ENCODE measurements at places on chromosomes 1 and 21.

DNA sequence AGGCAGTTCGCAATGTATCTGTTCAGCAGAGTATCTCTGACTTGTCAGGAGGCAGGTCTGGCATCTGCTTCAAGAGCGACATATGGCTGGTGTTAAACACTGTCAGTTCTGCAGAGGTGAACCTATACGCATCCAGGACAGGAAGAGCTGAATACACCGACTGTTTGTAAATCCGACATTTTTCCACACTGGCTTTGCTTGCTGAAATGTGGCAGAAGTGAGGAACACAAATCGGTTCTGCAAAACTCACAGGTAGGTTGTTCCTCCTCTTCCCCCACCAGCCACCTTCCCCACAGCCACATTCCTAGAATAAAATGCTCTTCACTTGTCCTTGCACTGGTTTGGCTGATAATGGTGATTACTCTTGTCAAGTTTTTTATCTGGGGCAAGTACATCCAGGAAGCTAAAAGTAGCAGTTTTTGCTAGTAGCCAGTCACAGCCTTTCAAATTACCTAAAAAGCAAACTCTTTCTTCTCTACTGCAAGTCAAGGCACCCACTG, 289.2 kb downstream of the GRIK1 start:
- DNase-seq = no peak

- DNase-seq = no peak
These were observed 44.5 kb downstream of the PHTF1 start for GRCh38 chr1:113714606-113715269.

- no peak for DNase-seq
These were observed 6.3 kb upstream of the FOXD2 start for GRCh38 chr1:47431534-47431933.

GRCh38 chr1:17437580-17438317, 1.7 kb downstream of the RCC2 start:
- peak; percentile 74 for DNase-seq

DNA sequence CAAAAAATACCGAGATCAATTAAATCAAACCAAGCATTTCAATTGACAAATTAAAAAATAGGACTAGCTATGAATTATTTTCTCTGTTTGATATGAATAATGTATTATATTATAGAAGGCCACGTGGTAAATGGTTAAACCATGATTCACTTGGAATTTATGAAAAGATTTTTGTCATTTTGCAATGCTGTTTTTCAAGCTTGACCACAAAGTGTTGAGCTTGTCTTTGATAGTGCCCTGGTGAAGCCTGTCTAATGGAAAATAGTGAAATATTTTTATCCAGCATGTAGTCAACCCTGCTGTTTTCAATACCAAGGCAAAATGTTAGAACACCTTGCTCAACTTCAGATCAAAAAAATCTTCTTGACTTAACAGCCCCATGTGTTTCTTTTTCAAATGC, 288.0 kb upstream of the PRMT6 start:
- DNase-seq = no peak

GRCh38 chr1:16256478-16256877, 19.5 kb upstream of the CPLANE2 start:
- no peak for DNase-seq

GRCh38 chr1:24203404-24203803, 16.3 kb upstream of the IFNLR1 start:
- no peak for DNase-seq

- no peak for DNase-seq
These were observed 193.4 kb downstream of the APP start for GRCh38 chr21:25977068-25977611.

Measured in activated T-cell treated with anti-CD3 and anti-CD28 coated beads, Interleukin-2, amount 50 U/mL, for 1 hour (primary cell).